Karpas-422 (cell line): ENCODE measurements at places on chromosomes 11 and 22.

GRCh38 chr11:35367491-35367890 lies 51.9 kb downstream of the SLC1A2 start:
- DNase-seq: no peak
- no peak overlapping the region for H3K4me3 ChIP-seq
- H3K27ac ChIP-seq: no peak overlapping the region
- H3K4me1 ChIP-seq: no peaks in the 10 kb centered on the region
- H3K36me3 ChIP-seq: no peaks in the 10 kb centered on the region
- H3K27me3 ChIP-seq: no peaks in the 10 kb centered on the region

- peaks cover 4% of the 10 kb centered on the region; the same call in 1 of the 2 replicates for H3K4me1 ChIP-seq
- H3K27me3 ChIP-seq: no peaks in the 10 kb centered on the region
- no peak overlapping the region for H3K4me3 ChIP-seq
- H3K36me3 ChIP-seq: no peaks in the 10 kb centered on the region
Measured at GRCh38 chr22:32837803-32838202, 36.3 kb downstream of the TIMP3 start.

- peak; percentile 77 for DNase-seq
- no peaks in the 10 kb centered on the region for H3K36me3 ChIP-seq
- no peak overlapping the region for H3K27ac ChIP-seq
- no peaks in the 10 kb centered on the region for H3K4me1 ChIP-seq
- no peaks in the 10 kb centered on the region for H3K27me3 ChIP-seq
- no peak overlapping the region for H3K4me3 ChIP-seq
Measured at GRCh38 chr11:5291207-5291838, 10.4 kb downstream of the OR51B4 start.

GRCh38 chr22:20299746-20300136 lies 20.1 kb downstream of the DGCR6L start:
- no peaks in the 10 kb centered on the region for H3K27me3 ChIP-seq
- no peak overlapping the region for H3K4me3 ChIP-seq
- DNase-seq: no peak
- peaks cover 5% of the 10 kb centered on the region for H3K4me1 ChIP-seq
- no peak overlapping the region for H3K27ac ChIP-seq

DNA sequence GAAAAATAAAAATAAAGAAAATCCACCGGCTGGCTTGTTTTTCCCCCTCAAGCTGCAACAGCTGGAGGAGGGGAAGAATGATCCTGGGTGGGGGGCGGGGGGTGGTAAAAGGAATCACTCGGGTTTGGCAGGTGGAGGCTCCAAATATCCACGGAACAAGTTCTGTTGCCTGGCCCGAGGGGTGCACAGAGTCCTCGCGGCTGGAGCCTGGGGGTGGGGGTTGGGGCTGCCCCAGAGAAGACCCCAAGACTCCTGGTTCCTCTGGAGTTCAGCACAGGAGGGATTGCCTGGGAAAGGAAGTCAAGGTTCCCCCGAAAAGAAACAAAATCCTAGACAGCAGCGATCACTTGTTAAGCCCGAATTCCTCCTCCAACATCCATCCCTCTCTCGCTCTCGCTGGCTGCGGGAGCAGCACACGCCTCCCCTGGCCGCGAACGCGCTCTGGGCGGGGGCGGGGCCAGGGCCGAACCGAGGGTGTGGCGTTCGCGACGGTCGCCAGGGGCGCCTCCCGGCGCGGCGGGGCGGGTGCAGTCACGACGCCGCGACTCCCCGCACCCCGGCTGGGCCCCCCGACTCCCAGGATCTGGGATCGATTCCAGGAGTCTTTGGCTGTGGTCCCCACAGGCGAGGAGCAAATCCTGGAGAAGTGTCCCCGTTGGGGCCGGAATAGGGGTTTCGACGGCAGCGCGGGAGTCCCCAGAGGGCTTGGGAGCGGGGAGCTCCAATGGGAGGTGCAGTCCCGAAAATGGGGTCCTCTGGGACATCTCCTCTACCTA lies at the start of gene KCNA4:
KCNA4 (minus strand) TSS at position 443 of the 776 bp plus-strand sequence. CDS start 4,352 bp downstream, outside the sequence.
- H3K36me3 ChIP-seq: no peaks in the 10 kb centered on the region
- H3K4me3 ChIP-seq: no peak within 1 kb of the TSS
- H3K27me3 ChIP-seq: no peaks in the 10 kb centered on the region

DNA sequence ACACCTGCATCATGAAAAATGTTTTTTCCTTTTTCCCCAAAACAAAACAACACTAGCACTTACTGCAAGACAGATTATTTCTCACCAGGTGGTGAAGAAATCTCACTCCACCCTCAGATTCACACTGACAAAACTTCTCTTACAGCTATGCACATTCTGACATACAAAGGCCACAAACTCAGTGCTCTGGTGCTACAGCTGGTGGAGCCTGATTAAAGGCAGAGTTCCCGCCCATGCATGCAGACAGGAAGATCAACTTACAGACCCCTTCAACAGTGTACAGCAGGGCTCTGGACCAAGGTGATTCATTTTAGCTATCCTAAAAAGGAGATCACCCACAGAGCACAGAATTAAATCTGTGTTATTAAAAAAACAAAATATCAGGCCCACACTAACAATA lies 112.6 kb downstream of the CADM1 start:
- H3K4me1 ChIP-seq: no peaks in the 10 kb centered on the region
- H3K36me3 ChIP-seq: no peaks in the 10 kb centered on the region
- no peak for DNase-seq
- H3K27me3 ChIP-seq: no peaks in the 10 kb centered on the region
- H3K4me3 ChIP-seq: no peak overlapping the region
